Right ventricle myocardium inferior (tissue), 1 donor: ENCODE measurements at places on chromosomes 4 and X.

GRCh38 chr4:10730590-10730989, 46.0 kb upstream of the CLNK start:
- no peak for DNase-seq

DNA sequence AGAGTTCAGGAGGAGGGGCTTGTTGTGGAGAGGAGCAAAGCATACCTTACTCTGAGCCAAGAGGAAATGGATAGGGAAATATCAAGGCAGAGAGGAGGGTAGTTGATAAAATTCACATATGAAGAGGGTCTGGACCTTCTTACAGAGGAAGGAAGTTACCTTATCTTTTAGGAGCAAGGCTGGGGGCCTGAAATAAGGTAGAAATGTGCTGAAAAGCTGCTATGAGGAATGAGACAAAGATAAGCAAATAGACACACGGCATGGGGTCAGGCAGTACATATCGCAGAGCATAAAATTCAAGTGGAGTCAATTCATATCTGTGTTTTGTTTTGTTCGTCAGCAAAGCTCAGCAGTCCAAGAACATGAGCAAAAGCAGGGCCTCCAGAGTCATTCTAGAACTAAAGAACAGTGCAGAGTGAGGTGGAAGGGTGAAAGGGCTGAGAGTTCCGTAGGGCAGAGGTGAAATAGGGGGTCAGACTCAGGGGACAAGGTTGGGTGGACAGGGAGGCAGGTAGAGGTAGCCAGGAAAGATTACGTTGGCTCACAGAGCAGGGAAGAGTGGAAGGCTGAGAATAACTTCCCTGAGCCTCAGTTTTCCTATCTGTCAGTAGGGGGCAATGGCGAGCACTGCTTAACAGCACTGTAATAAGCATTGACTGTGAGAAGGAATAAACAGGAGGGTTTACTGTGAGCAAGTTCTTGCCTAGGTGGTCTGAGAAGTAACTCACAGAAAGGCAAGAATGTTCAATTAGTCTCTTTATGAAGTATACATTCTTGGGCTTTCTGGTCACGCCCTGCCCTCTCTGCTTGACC, 9.2 kb downstream of the VSIG4 start:
- no peak for DNase-seq

DNA sequence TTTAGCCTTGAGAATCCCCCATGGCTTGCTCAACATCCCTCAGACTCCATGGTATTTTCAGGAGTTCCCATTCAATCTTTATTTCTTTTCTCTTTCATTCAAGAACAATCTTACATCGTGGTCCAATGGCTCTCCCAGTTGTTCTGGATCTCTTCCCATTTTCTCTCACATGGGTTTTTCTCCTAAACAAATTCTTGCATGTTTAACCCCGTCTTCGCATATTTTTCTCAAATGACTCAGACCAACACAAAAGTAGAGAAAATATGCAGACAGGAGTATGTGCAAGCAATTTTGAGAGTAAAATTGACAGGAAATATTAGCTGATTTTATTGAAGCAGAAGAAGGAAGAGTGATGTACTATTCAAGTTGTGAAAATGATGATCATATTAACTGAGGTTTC, 396.4 kb upstream of the TRAM1L1 start:
- DNase-seq = no peak

GRCh38 chr4:130028552-130028951, 932.6 kb downstream of the C4orf33 start:
- no peak for DNase-seq

DNA sequence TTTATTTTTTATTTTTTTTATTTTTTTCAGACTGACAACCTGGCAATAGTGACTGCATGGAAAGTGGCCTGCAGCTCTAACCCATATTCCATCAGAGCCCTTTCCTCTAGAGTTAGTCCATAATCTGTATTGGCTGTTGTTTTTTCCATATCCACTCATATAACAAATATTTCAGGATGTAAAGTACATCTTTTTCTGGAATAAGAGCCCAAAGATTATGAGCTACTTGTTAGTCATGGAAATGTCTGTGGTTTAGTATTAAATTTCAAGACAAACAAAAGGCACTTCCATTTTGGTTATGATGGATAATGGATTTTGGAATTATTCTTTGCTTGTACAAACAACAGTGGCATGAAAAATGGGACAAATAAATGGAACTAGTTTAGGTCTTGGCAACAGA, 296.0 kb upstream of the HS3ST1 start:
- no peak for DNase-seq

DNA sequence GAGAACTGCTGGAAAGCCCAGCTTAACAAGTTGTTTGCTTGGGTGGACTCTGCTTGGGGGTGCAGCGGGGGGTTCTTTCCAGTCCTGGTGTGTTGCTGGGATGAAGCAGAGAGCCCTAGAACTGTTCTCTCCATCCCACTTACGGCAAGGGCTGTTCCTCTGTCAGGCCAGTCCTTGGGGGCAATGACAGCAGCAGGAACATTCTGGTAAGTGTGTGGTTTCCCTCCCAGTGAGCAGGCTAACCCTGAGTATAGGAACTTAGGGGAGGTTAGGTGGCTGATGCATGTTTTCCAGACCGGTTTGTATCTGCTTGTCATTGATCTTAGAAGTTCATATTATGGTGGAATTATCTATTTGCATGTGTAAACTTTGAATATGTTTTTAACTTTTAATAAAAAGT, 46.9 kb upstream of the TLR2 start:
- no peak for DNase-seq

DNA sequence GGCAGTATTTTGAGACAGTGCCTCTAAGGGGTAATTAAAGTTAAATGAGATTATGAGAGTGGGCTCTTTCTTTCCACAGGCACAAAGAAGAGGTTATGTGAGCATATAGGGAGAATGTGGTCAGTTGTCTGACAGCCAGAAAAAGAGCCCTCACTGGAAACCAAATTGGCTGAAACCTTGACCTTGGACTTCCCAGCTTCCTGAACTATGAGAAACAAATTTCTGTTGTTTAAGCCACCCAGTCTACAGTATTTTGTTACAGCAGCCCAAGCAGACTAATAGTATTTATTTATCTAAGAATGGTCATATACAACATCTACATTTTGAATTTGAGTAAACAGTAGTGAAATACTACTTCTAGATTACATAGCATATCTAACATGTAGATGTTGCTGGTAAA, 473.8 kb downstream of the IL15 start:
- DNase-seq = no peak

GRCh38 chrX:15410947-15411346, 26.7 kb upstream of the VEGFD start:
- DNase-seq = no peak

DNA sequence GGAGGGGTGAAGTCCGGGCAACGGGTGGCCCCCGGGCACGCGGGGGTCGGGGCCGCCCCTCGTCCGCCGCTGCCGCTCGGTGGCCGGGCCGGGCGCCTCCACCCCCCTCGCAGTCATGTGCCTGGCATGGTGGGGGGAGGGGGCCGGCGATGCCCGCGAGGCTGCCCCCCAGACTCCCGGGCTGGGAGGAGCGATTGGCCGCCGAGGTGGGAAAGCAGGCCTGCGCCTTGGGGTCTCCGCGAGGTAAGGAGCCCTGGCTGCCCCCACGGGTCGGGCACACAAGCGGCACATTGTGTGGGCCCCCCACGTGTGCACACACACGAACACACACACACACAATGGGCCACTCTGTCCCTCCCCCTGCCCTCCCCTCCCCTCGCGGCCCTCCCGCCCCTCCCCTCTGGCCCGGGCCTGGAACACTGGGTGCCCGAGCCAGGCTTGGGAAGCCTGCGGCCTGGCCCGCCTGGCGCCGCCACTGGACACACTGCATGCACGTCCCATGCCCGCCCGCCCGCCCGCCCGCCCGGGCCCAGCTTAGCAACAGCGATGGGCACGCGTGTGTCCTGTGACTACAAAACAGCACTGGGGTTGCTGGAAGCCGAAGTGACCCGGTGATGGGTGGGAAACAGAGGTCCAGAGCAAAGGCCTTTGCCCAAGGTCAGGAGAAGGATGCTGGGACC, 1.3 kb downstream of the SLC6A8 start:
- no peak for DNase-seq

DNA sequence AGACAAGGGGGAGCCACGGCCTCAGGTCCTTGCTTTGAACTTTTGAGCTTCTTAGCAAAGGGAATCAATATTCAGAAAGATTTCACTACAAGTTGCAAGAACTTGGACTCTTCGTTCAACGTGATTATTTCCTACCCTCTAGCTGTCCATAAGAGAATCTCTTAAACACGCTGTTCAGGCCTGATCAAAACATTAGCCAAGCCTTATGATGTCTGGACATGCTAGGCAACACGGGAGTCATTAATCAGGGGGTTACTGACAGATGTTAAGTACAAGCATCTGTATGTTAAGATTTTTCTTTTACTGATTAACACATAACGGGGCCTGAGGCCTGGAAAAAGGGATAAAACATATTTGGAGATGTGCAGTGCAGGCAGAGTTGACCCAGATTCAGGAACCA, 138.9 kb upstream of the IL1RAPL2 start:
- DNase-seq = no peak

- no peak for DNase-seq
These were observed 98.9 kb downstream of the HPGD start for GRCh38 chr4:174423257-174423944.

DNA sequence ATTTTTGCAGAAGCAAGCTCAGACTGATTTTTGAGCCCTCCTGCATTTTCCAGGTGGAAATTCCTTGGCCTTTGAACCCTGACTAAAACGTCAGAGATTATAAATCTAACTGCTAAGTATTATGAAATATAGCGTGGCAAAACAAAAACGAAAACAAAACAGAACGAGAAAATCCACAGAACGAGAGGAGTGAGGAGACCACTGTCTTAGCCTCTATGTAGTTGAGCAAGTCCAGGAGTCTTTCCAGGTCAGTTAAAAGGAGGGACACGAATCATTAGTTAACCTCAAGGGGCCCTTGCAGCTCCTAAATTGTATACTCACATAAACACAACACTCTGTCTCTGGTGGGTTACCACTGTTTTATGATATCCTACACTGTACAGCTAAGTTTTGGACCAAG, 80.2 kb downstream of the SYNPO2 start:
- no peak for DNase-seq

GRCh38 chr4:164485136-164485535, 268.8 kb upstream of the SMIM31 start:
- DNase-seq = no peak

DNA sequence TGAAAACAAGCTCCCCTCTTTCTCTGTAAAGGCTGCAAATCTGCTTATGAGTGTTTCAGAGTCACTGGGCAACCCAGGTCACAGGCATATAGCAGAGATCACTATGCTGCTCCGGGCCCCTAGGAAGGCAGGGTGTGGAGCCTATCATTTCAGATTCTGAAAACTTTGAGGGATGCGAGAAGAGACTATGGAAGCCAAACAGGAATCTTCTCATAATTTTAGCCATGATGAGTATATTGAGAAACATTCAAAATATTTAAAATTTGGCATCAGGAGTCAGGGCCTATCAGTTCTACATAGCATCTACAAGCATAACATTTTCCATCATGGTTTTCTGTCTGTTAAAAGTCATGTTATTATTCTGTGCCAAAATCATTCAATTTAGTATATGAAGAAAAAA, 61.7 kb upstream of the ATXN3L start:
- DNase-seq = no peak

DNA sequence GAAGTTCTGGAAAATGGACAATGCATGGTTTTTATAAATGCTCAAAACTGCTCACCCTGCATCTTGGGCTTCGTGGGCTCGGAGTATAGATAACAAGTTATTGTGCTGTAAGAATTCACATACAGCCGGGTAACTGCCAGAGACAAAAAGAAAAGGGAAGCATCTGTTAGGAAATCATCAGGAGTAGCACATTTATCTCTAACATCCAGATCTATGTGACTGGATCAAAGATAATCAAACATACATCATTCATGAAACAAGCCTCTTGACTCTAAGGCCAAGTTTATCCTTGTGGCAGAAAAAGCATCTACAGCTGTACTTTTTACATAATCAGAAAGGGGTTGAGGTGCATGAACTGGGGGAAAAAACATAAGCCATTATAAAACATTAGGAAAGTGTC, 264.2 kb downstream of the PPP3CA start:
- no peak for DNase-seq

DNA sequence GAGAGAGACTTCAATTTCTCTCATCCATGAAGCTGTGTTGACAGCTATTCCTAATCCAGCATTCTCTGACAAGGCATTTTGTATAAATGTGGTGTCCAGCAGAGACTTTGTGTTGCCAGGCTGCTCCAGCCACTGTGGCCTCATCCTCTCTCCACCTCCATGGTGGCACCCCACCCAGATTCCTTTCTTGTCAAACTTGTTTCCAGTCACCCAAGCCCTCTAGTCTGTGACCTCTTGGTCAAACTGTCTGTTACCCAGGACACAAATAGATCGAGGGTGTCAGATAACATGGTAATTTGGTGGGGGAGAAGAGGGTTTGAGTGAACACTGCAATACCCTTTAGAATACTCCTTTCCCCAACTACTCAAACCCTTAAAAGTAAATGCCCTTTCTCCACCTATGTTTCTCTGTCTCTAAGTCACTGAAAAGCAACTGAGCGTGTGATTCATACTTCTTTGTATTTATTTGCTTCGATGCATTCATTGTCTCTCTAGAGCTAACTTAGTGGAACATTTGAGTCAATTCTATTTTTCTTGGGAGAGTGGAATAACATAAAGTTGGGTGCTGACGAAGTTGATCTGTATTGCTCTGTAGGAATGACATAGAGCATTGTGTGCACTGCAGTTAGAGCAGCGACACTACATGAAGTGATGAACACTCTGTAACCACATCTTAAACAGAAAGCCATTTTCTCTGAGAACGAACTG, 13.7 kb downstream of the PITX2 start:
- no peak for DNase-seq

GRCh38 chr4:119080721-119081541, 54.7 kb upstream of the MYOZ2 start:
- no peak for DNase-seq

DNA sequence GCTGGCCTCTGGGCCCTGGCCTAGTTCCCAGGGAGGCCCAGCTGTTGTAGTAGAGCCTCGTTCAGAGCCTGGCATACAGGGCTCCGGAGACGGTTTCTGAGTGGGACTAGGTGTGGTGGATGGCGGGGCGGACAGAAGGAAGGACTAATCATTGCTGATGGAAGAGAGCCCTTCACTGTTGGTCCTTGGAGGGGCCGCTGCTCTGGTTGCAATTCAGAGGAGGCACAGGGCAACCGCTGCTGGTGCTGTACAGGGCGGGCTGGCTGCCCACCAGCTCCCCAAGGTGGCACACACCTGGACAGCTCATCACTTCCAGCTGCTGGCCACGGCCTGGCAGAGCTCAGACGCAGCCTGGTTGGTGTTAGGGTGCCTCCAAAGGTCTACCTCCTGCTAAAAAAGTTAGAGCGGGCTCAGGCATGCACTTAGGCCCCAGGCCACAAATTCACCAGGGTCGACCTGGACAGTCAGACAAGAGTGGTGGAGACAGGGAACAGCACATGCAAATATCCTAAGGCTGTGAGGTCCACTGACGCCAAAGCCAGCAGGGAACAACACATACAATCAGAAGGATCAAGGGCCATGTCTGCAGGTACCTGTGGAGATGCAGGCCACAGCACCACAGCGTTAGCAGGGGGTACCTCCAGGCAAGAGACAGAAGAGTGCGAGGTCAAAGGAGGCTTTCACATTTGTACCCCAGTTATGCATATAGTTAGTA, 7.5 kb upstream of the RNF4 start:
- DNase-seq = no peak

GRCh38 chr4:107733431-107733925, 13.4 kb upstream of the PAPSS1 start:
- DNase-seq = no peak
